NCI-H1694 treated with DMSO at 0.1 percent for 48 hours (cell line): ENCODE measurements at places on chromosomes 16 and 17.

DNA sequence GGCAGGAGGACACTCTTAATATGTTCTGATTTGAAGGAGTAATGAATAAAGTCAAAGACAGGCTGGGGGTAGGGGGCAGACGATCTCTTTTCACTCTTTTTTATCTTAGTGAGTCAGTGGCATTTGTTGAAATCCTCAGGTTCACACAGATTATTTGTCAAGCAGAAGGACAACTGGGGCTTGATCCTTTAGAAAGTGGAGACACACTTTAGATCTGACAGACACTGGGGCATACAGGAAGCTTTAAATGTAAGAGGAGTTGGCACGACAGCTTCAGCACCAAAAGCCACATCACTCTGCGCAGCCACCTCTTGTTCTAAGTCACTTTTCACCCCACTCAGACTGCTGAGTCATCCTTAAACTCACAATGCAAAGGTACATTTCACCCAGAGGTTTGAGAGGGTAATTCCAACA is 121.5 kb downstream of the STXBP4 start:
- no peak for DNase-seq

DNA sequence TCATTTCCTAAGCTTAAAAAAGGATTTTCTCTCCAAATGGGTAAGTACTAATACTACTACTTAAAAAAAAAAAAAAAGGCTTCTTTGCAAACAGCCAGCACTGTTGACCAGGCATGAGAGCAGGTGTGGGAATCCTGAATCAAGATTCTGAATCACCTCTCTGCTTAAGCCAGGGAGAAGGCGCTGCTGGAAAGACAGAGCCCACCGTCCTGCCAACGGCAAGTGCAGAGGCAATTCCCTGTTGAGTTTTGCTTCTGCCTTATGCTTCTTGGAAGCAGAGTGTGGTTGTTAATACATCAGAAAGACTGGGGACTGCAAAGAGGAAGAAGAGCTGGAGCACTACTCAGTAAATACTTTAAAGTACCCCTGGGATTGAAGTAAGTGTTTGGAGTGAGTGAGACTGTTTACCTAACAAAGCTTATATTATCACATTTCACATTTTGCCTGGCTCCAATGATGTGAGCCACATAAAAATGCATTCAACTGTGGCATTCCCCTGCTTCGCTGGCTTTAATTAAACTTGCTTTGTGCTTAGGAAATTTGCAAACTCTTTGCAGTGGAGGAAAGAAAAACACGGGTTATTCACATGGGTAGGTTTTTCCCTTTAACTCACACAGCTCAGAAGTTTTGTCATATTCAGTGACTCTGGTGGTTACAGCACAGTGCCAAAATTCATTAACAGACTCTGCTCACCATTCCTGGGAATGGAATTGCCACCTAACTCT is 86.0 kb upstream of the KIF2B start:
- DNase-seq = no peak

DNA sequence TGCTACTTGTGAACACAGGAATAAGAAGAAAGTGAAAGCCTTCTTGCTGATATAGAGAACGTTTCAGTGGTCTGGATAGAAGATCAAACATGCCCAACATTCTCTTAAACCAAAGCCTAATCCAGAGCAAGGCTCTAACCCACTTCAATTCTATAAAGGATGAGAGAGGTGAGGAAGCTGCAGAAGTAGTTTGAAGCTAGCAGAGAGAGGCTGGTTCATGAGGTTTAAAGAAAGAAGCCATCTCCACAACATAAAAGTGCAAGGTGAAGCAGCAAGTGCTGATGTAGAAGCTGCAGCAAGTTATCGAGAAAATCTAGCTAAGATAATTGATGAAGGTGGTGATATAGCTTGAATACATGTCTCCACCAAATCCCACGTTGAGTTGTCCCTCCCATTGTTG is 383.3 kb upstream of the ASIC2 start:
- DNase-seq = no peak

DNA sequence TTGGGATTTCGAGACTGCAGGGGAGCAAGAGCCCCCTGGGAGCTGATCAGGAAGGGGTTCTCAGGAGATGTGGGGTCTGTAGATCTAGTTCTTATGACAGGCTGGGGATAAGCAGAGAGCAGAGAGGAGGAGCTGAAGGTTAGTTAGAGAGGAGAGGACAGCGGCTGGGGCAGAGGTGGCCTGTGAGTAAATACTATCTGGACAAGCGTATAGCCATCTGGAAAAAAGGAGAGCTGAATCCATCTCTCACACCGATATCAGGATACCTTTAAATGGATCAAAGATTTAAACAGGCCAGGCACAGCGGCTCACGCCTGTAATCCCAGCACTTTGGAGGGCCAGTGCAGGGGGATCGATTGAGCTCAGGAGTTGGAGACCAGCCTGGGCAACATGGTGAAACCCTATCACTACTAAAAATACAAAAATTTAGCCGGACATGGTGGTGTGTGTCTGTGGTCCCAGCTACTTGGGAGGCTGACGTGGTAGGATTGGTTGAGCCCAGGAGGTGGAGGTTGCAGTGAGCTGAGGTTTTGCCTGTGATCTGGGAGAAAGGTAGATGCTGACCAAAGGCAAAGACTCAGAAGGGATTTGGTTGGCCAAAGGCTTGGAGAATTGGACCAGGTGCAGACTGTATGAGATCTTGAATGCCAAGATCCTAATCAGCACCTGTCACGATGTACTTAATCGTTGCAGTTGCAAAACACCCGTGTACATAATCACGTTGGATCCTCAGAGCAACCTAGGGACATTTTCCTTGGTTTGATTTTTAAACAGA is 18.9 kb upstream of the SLC25A19 start:
- DNase-seq = no peak

- no peak for DNase-seq
Observed at GRCh38 chr16:54779549-54779948, 151.1 kb upstream of the IRX5 start.

DNA sequence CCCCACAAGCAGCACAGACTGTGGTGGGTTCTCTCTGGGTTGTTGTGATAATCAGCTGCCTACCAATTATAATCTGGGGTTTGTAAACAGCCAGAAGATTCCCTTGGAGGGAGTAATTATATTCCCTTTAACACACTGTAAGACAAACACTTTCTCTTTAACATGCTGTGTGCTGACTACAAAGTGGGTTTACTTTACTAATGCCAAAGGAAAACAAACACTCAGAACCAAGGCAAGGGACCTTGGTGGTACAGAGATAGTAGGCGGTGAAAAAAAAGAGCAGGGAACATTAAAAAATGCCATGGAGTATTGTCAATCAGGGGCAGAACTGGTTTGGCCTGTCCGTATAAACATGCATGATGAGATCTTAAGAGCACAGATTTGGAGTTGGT is 3.0 kb upstream of the VAT1L start:
- DNase-seq = no peak

- DNase-seq = no peak
Observed at GRCh38 chr16:61681673-61682072, 354.6 kb downstream of the CDH8 start.

- DNase-seq = no peak
Observed at GRCh38 chr16:67284699-67285646, 5.6 kb downstream of the PLEKHG4 start.

DNA sequence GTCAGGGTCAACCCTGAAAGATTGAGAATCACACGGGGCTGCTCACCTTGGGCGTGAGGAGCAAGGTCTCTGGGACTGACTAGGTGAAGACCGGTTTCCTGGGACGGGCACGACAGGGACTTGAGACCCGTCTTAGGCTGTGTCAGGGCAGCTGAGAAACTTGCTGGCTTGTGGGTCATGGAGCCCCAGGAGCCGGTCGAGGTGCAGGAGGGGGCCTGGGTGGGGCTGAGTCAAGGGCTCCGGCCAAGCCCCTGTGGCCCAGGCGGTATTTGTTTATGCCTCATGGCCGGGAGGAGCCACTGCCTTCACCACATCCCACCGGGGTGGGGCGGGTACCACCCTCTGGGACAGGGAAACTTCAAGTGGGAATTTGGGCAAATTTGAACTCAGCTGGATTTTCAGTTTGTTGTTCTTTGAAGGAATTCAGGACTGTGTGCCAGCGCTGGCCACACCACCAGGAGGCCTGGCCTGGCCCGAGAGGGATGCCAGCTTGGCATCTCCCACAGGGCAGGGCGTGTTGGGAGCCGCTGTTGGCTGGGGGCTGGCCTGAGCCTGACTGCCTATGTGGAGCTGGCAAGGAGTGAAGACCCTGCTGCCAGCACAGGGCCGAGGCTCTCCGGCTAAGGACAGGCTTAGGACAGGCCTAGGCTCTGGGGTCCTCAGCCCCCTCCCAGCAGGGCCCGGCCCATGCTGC is 116.1 kb downstream of the METRNL start:
- no peak for DNase-seq

GRCh38 chr17:32719689-32720088 is 157.2 kb downstream of the MYO1D start:
- DNase-seq = no peak

- DNase-seq = peak; percentile 85
Observed at GRCh38 chr16:23434380-23434779, 18.6 kb downstream of the COG7 start.

- DNase-seq = peak; percentile 46
Observed at GRCh38 chr17:81396722-81397313, 1.6 kb downstream of the BAHCC1 start.

- DNase-seq = no peak
Observed at GRCh38 chr17:3594051-3594800, 15.0 kb downstream of the TRPV1 start.

DNA sequence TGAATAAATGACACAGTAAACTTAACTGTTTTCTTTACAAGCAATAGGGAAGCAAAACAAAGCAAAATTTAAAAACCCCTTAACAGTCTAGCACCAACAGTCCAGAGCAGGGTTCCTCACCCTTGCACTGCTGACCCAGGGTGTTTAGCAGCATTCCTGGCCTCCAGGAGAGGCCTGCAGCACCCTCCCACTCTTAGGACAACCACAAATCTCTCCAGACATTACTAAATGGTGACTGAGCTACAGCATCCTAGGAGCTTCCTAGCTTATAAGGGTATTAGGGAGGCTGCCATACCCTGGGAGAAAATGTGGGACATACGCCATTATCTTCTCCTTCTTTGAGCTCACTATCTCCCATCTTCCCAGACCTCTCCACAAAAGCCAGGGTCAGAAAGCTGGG is 15.9 kb downstream of the POLG2 start:
- no peak for DNase-seq

DNA sequence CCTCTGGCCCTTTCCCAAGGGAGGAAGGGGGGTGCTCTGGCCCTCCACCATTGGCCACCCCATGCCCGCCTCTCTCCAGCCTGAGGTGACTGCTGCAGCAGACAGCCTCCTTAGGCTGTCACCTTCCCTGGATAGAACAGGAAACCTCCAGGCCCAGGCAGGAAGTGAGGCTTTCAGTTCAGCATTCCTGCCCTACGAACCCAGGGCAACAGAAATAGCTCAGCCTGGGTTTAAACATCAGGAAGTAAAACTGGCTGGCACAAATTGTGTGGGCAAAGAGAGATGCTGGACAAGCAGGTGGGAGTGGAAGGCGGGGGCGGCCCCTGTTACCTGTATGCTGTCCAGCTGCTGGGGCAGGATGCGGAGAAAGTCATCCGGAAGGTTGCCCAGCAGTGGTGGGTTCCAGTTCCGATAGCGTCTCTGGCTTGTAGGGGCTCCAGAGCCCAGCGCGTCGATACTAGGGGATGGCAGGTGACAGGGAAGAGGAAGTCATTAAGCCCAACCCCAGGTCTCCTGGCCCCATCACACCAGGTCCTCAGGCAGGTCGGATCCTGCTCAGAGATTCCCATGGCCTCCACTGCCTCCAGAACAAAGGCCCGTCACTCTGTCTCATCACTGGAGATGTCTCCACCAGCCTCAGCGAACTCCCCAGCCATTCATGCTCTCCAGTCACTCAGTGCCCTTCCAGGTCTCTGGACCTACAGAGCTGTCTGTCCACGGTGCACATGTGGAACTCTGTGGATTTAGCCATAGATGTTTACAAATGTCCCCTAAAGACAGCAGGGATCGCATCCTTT is 23.6 kb upstream of the MRPS23 start:
- DNase-seq = no peak

- no peak for DNase-seq
Observed at GRCh38 chr16:80277182-80277581, 263.6 kb upstream of the DYNLRB2 start.

DNA sequence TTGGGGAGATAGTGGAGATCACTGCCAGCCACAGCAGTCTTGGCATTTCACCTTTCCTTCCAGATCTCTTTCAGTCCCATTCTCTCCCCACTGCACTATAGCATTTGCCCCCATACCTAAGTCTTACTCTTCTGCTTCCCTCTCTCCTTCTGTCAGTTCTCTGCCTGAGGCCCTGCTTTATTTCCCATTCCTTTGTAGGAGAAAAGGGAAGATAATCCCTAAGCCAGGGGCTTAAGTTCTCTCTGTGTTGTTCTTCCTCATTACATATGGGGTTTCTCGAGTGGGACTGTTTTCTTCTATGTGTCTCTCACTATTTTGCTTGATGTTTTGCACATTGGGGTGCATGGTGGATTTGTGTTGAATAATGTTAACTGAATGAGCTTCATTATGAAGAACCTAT is 6.4 kb downstream of the KDM6B start:
- DNase-seq = no peak

GRCh38 chr16:11752856-11753255 is 10.2 kb upstream of the TXNDC11 start:
- no peak for DNase-seq

DNA sequence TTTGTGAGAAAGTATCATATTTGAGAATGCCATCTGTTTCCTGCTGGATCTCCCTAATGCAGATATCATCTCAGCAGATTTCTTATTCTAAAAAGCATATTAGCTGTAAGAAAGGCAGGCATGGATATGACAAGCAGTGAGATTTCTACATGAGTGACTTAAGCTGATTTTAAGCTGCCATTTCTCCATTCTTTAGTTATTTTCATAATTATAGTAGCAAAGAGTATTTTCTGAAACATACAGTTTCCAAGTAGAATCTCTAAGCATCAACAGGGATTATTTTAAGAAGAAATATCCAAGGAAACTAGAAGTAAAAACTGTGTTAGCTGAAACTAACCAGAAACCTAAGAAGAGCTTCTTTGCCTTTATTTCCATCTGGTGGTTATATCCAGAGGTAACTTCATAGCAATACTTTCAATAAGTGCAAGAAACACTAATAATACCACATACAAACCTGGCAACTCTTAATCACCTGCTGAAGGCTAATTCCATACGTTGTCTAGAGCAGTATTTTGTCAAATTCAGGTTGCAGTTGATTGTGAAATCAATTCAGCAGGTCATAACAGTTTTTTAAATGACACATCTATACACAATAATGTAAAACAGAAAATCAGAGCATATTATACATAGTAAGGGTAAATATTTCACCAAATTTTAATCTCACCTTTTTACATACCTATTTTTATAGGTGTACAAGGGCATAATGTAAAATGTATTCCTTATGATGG is 42.2 kb downstream of the CFDP1 start:
- no peak for DNase-seq
